Stimulated activated CD8-positive, alpha-beta memory T cell treated with anti-CD3 and anti-CD28 coated beads, Interleukin-2, amount 100 ng/mL, for 1 hour (primary cell): ENCODE measurements at places on chromosomes 16 and 17.

DNA sequence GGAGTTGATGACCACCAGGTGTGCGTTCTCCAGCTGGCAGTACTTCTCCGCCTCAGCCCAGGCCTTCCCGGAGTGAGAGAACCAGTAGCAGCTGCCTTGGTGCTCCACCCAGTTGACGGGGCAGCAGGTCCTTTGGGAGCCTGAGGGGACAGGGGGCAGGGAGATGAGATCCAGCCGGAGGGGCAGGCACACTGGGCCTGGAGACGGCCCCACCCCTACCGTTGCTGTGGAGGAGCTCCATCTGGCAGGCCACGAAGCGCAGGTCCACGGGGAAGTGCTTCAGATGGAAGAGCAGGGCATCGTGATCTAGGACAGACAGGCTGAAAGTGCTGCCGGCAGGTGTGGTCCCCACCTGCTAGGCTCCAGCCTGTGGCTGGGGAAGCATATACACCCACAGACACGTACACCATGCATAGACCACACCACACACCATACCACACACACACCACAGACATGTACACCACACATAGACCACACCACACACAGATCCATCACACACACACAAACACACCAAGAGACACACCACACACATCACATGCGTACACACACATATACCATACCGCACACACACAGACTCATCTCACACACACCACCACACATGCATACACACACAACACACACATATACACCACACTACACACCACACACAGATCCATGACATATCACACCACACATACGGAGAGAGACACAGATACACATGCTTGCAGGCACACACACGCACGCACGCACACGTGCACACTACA lies 7.4 kb downstream of the ASGR2 start:
- DNase-seq = no peak

DNA sequence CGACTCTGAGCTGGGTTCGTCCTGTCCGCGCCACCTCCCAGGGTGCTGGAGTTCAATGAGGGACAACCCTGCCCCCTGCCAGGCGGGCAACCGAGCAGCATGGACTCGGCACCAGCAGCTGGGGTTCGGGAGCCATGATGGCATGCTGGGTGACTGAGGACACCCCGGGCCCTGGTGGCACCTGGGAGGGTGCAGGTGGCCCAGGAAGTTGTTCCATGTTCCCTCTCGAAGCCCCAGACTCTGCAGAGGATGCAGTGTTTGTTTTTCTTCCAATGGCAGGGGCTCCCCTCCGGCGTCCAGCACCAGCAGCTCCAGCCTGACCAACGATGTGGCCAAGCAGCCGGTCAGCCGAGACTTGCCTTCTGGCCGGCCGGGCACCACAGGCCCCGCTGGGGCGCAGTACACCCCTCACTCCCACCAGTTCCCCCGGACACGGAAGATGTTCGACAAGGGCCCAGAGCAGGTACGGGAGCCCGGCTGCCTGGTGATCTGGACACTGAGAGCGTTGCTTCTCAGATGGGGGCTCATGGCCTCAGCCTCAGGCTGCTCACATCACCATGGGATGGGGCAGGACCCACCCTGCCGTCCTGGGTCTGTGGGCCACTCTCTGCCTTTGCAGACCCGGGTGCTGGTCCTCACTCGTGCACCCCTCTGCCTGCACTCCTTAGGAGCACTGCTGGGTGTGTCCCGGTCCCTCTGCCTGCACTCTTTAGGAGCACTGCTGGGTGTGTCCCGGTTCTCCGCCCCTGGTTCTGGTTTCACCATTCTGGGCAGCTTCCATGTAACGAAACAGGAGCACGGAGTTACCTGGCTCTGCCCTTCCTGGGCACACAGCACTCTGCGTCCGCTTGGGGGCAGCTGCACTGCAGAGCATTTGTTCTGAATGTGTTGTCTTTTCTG lies 68.2 kb upstream of the CHMP6 start:
- no peak for DNase-seq

DNA sequence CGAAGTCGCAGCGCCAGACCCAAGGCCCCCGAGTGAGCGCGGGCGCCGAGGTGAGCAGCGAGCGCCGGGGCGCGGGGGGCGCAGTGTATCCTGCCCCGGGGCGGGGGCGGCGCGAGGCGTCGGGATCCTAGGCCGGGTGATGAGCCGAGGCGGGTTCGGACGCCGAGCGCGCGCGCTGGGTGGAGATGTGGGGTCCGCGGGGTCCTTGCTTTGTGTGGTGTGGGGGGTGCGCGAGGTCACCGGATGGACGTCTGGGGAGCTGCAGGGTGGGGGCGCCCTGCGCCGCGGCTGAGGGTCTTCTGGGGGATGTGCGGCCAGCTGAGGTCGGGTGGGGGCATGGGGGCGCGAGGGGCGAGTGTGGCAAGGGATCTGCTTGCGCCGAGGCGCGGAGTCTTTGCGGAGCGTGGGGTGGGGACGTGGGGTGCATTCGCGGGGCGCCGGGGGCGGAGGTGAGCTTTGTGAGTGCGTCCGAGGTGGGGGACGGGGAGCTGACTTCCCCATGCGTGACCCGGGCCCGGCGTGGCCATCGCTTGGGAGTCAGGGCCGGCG lies 560 bp downstream of the RAI1 start:
- DNase-seq = no peak

- DNase-seq = no peak
Measured at GRCh38 chr16:72657791-72658190, 390.1 kb downstream of the ZFHX3 start.

GRCh38 chr17:55575058-55575636 lies 63.9 kb upstream of the SMIM36 start:
- no peak for DNase-seq

GRCh38 chr16:69494991-69495392 lies 70.6 kb downstream of the CYB5B start:
- DNase-seq = peak; percentile 3

GRCh38 chr17:50203086-50203485 lies 1.7 kb upstream of the COL1A1 start:
- DNase-seq = no peak

GRCh38 chr17:55708175-55708974 lies 14.3 kb downstream of the TMEM100 start:
- no peak for DNase-seq

DNA sequence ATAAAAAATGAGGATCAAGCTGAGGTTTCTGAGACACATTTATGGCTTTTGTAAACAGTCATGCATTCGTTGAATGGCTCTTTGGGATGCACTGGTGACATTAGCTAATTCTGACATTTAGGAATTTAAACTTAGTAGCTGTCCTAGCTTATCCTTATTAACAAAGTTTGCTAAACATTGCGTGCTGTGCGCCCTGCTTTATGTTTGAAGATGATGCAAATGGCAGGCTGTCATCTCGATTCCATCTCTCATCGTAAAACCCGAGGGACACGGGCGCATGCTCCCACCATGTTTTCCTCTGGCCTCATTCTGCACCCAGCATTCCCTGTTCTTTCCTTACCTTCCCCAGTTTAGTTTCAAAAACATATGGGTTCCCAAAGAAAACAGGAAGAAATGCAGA lies 53.8 kb upstream of the ARHGAP44 start:
- DNase-seq = no peak

DNA sequence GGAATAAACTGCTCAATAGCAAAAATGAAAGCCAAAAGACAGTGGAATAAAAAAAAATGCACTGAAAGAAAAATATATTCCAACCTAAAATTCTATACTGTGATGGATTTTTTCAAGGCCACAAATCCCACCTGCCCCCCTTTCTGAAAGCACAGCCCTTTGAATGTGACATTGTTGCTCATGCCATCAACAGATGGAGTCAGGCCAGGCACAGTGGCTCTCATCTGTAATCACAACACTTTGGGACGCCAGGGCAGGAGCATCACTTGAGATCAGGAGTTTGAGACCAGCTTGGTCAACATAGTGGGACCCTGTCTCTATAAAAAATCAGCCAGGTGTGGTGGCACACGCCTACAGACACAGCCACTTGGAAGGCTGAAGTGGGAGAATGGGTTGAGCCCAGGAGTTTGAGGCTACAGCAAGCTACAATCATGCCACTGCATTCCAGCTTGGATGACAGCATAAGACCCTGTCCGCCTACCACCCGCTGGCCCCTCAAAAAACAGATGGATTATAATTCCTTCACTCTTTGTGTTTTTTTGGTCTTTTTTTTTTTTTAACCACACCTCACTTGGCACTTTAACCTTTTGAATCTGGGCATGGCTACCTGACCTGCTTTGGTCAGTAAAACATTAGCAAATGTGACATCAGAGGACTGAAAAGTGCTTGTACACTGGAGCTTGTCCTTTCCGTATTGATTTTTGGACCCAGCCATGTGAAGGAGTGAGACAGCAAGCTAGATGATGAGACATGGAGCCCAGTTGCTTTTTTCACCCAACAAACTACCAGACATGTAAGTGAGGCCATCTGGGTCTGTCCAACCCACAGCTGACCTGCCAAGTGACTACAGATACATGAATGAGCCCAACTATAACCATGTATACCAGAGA lies 36.3 kb downstream of the GLG1 start:
- DNase-seq = no peak

DNA sequence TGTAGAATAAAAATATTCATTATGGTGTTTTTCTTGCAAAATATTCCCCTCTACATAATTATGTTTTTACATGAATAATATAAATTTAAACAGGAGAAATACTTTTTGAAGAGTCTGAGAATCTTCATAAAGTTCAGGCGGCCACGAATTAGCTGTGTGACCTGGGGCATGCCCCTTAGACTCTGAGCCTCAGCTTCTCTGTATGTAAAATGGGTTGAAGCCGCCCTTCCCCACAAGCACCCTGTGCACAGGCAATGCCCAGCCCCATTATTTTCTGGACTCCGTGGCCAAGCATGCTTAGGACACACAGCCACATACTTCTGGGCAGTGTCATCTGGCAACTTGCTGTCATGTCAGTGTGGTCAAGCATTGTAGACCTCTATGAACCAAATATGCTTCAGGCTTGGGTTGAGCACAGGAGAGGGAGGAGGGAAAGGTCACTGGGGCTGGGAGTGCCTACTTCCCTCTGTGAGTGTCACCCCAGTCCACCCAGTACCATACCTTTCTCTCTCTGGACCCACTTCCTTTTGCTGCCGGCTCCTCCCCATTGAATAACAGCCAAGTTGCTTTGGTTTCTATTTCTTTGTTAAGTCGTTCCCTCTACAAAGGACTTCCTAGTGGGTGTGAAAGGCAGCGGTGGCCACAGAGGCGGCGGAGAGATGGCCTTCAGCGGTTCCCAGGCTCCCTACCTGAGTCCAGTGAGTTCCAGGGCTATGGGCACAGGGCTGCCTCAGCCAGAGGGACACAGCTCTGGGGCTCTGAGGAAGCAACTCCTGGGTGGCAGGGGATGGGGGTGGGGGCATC lies at the start of gene LGALS9:
Gene LGALS9 (plus strand): TSS at position 582 of the 804 bp plus-strand sequence. CDS start 78 bp downstream, at position 660.
- DNase-seq = no peak

DNA sequence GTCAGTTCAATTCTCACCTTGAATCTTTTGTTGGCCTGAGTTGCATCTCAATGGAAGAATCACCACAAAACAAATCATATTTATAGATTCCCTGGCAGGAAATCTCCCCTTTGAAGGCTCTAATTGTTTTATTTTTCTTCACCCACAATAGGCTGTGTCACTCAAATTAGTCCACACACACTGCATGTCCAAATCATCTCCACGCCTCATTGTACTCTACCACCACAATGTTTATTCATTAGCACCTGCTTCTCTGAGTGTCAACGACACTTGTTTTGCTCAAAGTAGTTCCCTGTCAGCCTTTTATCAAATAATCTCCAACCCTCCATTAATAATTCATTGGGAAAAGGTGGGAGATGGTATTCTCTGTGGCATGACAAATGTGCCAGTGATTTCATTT lies 164.3 kb downstream of the ABCC12 start:
- DNase-seq = no peak

DNA sequence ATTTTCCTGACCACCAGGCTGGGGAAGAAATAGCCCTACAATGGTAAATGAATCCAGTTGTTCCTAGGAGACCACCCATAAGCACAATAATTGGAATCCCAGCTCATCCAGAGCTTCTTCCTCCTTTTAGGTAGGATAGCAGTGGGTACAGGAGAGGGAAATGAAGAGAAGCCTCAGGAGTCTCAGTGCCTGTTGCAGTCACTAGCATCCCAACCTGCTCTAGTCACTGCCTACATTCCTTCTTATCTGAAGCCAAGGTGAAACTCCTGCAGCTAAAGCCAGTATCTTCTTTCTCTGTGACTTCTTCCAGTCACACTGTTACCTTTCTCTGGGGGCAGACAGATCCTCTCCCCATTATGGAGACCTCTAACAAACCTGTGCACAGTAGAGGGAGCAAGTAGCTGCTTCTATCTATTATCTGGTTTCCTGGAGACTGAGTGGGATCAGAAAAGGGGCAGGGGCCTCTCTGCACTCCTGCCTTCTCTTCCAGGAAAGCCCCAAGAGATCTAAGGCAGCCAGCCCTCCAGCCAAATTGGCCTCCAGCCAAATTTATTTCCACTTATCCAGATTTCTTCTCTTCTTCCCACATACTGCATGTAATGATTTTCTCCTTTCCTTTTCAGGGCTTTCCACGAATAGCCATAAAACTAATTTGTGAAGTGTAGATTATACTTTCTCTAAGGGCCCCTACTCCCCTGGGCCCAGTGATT lies 85.5 kb downstream of the SSH2 start:
- no peak for DNase-seq

DNA sequence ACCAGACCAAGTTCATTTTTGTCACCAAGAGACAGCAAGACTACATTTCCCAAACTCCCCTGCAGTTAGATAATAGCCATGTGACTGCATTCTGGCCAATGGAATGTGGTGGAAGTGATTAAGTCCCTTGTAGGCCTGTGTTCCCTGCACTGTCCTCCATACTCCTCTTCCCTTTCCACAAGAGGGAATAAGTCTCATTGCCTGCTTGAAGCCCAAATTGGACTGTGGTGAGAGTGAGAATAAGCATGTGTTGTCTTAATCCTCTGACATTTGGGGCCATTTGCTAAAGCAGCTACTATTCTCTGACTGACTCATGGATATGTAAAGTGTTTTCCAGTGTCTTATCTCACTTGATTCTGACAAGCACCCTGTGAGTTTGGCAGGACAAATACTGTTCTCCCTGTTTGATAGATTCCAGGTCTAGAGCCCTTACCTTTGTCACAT lies 20.7 kb downstream of the PIK3R6 start:
- no peak for DNase-seq

- peak; percentile 49 for DNase-seq
Measured at GRCh38 chr16:11224894-11225676, 30.9 kb downstream of the SOCS1 start.

- DNase-seq = no peak
Measured at GRCh38 chr17:41705271-41705991, 6.7 kb upstream of the GAST start.

GRCh38 chr17:34579979-34580684 lies 750 bp downstream of the TMEM132E start:
- DNase-seq = no peak

DNA sequence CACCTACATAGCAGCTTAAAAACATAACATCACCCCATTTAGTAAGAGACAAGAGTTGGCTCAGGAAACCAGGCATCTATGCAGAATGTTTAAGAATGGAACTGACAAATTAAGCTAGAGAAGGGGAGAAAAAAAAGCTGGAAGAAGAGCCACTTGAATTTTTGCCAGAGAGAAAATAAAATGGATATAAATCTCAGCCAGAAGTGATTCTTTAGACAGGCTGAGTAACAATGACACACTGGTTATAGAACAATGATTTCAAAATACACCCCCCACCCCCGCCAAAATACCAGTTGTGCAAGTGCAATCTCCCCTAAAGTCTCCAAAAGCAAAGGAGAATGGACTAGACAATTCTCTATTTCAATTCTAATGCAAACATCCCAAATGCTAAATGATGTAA lies 22.4 kb downstream of the LSM12 start:
- DNase-seq = no peak

- DNase-seq = peak; percentile 52
Measured at GRCh38 chr17:57243171-57243622, 13.1 kb upstream of the MSI2 start.
